ENCODE measurements at places on chromosomes 12 and 14.

- DNase-seq, result no peak
These were observed 30.7 kb downstream of the GUCY2C start for GRCh38 chr12:14665354-14666348.

DNA sequence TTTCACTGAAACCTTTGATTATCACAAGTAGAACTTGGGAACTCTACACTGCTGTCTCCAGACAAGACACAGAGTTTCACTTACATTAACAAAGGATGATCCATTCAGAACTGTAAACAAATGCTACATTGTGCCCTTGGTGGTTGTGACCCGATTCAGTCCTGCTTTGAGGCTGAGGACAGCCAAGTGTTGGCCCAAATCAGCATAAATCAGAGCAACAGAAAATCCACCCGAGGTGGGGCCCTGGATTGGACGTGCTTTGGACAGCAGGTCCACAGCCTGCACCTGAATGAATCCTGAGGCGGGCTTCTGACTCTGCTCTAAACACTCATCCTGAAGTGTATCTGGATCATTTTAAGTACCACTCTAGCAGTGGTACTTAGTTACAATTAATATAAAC is 68.8 kb downstream of the PPP2R5C start:
- no peak for DNase-seq

DNA sequence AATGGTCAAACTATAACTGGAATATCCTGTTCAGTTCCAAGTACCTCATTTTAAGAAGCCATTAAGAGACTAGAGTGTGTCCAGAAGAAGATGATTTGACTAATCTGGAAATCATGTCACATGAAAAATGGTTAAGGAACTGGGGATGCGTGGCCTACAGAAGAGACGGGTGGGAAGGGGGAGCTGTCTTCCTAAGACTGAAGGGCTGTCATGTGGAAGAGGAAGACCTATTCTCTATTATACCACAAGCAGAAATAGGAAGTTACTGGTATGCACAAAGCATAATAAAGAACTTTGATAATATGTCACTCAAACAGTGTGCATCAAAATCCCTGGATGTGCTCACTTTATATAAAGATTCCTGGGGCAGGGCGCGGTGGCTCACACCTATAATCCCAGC is 50.3 kb downstream of the HECTD4 start:
- no peak for DNase-seq

- DNase-seq, result peak; percentile 34
These were observed 61.9 kb upstream of the MAX start for GRCh38 chr14:65164068-65164824.

GRCh38 chr14:60654334-60654821 is 5.1 kb upstream of the SIX1 start:
- DNase-seq, result no peak
